ENCODE measurements at places on chromosomes 2 and 18. TPM values are rescaled to one million over a fixed set of nuclear protein-coding genes. Genes with fewer than 3 reads are reported as not detected.

DNA sequence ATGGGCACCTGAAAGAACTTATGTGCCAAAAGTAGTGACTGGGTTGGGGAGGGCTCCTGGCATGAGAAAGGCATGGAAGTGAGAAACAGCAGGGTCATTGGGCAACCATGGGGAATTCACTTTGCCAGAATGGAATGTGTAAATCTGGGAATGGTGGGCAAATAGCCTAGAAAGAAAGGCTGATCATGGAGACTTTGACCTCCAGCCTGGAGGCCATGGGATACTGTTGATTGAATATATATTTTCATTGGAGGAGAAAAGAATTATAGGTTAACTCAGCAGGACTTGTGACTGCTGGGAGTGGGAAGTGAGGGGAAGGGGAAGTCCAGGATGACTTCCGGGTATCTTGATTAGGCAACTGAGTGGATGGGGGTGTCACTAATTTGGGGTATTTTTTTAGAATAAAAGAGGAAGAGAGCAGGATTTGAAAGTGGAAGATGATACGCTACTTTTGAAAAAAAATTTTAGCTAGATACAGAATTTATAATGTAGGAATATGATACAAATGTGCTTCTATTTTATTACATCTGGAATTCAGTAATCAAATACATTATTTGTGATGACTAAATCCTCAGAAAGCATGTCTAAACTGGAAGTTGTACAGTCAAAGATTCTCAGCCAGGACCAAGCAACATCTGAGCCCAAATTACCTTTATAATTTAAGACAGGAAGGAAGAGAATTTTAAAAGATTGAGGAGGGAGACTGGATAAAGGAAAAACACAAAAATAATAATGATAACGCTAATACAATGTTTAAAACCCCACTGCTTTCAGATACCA, 116.2 kb downstream of the GATA6 start:
- DNase-seq: no peak

DNA sequence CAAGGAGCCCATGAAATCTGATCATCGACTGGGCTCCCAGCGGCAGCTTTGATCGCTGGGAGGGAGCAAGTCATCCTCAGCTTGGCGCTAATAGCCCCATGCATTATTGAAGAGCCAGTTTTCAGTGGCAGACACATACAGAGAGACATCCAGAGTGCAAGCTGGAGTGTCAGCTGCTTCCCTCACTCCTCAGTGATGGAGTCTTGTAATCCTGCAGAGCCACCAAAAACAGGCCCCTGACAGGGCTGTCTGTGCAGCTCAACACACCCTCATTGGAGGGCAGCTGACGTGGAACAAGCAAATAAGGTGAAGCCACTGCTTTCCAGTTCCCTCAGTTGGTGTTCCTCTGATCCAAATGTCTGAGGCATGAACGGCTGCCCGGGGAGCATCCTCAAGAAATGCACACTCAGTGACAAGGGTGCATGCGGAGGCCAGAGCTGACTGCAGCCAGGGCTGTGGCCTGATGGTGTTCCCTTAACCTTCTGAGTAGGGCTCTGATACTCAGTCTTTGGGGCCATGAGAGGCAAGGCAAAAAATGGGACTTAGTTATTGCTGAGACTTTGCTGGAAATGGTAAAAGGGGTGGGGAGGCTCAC, 97.4 kb downstream of the RHOB start:
- no peak for DNase-seq

DNA sequence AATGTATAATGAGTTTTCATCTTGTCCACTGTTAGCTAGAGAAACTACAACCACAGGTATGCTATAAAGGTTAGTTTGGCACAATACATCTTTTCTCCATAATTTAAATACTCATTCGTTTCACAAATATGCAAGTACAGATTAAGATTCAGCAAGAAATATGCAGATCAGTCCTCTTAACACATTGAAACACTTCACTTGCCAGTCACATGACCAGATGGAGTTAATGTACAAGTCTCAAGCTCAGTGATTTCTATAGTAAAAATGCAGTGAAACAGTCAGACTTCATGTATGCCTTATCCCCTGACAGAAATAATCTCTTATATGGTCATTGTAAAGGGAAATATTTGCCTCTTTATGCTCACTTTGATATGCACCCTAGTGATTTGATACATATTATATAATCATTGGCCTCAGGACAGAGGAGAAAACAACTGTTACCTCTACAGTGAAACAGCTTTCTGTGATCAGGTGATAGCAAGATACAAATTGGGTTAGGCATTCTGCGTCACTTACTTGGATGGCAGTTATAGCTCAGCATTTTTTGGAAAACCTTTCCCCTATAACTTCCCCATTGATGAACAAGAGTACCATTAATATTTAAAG, 104.6 kb downstream of the TCF4 start:
- DNase-seq: no peak

DNA sequence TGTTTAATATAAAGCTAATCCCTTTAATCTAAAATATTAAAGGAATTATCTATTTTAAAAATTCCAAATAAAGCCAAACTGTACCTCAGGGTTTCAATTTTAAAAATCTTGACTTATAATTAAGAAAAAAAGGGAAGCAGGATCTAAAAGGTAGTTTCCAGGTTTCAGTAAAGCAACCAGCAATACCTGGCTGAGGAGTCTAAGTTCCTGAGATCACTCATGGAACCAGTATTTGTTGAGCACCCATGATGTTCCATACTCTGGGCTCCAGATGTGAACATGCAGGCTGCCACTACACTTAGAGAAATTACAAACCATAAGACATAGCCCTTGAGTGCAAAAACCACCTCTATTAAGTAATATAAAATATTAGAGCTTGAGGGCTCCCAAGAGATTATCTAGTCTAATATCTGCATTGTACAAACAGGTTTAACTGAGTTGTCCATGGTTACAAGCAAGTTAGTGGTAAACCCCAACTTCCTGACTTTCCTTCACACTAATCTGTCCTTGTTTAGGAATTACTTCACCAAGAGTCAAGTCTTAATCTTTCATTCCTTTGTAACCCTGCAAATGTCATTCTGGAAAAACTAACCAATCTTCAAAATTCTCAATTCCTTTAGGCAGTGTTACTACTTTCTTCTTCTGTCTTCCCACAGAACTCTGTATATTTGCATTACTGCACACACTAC, 49.2 kb downstream of the CLASP1 start:
- DNase-seq: no peak

Gene CCDC142
- 7.8 TPM for polyA plus RNA-seq

GRCh38 chr18:46073474-46074331, 1.6 kb upstream of the PSTPIP2 start:
- DNase-seq: peak; percentile 75

Gene NR4A2
- 4.8 TPM for polyA plus RNA-seq

- no peak for DNase-seq
Observed at GRCh38 chr18:53254265-53254664, 914.3 kb downstream of the DCC start.

DNA sequence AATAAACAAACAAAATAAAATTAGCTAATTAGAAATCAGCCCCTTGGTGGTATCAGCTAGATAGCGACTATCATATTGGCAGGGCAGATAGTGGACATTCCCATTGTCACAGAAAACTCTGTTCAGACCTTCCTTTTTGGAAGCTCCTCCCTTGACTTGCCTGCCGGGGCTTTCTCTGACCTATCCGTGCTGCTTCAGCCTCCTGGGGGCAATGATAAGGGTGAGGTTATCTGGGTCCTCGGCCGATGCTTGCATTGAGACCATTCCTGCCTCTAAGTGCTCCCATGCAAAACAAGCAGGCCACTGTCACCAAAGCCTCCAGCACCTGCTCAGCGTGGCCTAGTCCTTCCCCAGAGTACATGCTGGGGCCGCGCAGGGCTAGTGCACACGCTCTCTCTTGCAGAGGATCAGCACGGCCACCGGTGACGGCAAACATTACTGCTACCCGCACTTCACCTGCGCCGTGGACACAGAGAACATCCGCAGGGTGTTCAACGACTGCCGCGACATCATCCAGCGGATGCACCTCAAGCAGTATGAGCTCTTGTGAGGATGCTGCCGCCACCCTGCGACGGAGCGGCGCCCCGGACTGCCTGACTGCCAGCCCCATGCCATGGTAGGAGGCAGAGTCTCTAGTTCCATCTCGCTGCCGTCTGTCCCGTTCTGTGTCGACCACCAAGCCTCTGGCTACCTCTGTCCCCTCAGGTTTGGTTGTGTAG, 27.4 kb downstream of the MPPE1 start:
- DNase-seq: no peak

- no peak for DNase-seq
Observed at GRCh38 chr18:33581856-33582255, 3.8 kb downstream of the ASXL3 start.
